NCI-H1930 (cell line): ENCODE measurements at places on chromosomes 7 and 10.
A peak's percentile ranks its signal among the peaks of the same experiment; 100 is the strongest.

GRCh38 chr10:45249978-45250693 is 65.3 kb downstream of the OR13A1 start:
- DNase-seq, result no peak

GRCh38 chr10:126351021-126351420 is 37.3 kb downstream of the ADAM12 start:
- no peak for DNase-seq

DNA sequence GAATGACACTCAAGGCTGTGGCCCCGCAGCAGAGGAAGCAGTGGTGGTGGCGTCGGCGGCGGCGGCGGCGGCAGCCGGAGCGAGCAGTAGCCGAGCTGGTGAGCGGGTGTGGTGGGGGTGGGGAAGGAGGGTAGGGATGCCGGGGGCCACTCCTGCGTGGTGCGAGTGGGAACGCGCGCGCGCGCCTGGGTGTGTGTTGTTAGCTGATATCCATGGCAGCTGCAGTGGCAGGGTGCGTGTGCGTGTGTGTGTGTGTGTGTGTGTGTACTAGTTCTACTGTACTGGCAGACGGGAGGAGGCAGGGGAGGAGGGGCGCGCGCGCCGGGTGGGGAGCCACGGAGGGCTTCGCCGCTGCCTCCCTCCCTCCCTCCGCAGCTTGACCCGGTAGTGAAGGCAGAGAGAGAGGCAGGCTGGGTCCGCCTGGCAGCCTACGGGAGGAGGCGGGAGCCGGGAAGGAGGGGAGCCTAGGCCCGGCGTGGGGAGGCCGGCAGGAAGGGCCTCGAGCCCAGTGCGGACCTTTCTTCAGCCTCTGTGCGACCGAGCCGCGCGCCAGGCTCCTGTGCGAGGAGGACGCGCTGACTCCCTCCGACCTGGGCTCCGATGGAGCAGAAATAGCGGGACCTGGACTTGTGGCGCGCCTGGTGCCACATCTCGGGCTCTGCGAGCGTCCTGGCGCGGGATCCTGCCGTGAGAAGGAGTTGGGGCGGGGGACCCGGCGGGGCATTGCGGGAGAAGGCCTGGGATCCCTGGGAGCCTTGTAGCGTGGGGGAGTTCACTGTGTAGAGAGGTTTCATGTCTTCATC is at the start of gene MAGI2:
MAGI2 (minus strand) TSS at position 110 of the 803 bp plus-strand sequence. CDS start 347 bp downstream, outside the sequence.
- peak; percentile 10 for DNase-seq

DNA sequence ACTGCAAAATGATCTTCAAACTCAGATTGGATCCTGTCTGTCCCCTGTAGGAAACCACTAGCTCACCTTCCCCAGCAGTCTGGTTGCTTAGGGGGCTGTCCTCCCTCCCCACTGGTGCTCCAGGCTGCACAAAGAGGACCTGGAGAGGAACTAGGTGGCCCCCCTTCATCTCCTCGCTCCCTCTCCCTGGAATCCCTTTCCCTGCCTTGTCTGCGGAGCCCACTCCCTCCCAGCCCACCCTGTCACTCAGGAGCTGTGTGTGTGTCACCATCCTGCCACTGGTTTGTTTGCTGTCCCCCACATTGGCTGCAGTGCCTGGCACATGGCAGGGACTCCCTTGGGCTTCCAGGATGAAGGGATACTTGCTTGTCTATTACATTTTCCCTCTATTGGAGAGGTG is 35.5 kb upstream of the ZMIZ2 start:
- DNase-seq, result no peak

DNA sequence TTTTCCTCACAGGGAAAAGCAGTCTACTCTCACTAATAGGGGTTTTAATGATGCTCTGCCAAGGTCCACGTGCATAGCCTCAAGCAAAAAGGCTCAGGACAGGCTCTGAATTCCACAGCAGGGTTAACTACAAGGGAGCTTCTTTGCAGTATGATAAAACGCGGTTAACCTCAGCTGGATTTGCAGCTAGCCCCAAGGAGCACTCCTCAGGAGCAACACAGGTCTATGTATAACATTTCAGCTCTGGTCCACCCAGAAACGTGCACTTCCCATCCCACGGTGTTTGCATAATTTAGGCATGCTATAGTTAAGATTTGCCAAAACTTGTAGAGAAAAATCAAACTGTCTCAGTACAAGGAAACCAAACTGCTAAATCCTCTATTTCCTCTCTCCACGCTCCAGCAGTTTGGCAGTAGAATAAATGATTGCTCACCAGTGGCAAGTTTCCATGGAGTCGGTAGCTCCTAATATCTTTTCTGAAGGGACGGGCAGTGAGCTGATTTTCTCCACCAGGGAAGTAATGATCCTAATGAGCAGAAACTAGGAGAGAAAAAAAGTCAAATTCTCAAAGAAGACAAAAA is 13.1 kb upstream of the ASB4 start:
- DNase-seq, result no peak
